ENCODE measurements at places on chromosomes 12 and 14.

DNA sequence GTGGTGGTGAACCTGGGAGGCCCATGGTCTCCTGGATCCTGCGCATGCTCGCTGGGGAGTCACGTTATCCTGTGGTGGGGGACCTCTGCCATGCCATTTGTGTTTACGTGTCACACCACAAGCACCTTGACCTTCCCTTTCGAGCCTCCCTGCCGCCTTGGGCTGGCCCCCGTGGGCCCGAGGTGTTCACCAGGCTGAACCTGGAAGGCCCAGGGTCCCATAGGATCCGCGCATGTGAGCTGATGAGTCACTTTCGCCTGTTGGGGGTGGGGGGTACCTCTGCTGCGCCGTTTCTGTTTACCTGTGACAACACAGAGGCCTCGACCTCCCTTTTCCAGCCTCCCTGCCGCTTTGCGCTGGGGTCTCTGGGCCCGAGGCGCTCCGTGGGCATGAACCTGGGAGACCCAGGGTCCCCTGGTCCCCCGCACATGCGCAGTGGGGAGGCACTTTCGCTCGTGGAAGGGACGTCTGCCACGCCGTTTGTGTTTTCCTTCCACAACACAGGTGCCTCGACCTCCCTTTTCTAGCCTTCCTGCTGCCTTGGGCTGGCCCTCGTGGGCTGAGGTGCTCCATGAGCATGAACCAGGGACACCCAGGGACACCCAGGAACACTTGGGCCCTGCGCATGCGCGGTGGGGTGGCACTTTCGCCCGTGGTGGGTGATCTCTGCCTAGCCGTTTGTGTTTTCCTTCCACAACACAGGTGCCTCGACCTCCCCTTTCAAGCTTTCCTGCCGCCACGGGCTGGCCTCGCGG is 334.1 kb downstream of the ALG10 start:
- no peak for DNase-seq

GRCh38 chr12:13465635-13466034 is 269.1 kb downstream of the EMP1 start:
- no peak for DNase-seq

- no peak for DNase-seq
Observed at GRCh38 chr12:19454837-19455236, 15.5 kb downstream of the AEBP2 start.

DNA sequence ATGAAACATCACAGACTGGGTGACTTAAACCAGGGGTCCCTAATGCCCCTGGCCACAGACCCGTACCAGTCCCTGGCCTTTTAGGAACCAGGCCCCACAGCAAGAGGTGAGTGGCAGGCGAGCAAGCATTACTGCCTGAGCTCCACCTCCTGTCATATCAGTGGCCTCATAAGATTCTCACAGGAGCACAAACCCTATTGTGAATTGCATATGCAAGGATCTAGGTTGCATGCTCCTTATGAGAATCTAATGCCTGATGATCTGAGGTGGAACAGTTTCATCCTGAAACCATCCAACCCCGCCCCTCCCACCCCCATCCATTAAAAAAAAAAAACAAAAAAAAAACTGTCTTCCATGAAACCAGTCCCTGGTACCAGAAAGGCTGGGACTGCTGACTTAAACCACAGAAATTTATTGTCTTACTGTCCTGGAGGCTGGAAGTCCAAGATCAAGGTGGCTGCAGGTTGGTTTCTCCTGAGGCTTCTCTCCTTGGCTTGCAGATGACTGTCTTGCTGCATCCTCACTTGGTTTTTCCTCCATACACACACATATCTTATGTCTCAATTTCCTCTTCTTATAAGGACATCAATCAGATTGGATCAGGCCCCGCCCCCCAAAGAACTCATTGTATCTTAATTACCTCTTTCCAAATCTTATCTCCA is 235.9 kb downstream of the CHST11 start:
- DNase-seq = no peak

GRCh38 chr14:78164226-78164853 is 5.8 kb upstream of the NRXN3 start:
- no peak for DNase-seq

- no peak for DNase-seq
Observed at GRCh38 chr12:20213723-20214625, 154.4 kb upstream of the PDE3A start.

GRCh38 chr12:71536279-71536938 is 96.8 kb downstream of the LGR5 start:
- DNase-seq = no peak

All from activated CD4-positive, CD25-positive, alpha-beta regulatory T cell (primary cell).